ENCODE measurements at places on chromosomes 6 and 20.

GRCh38 chr6:5191722-5192121 is 69.0 kb downstream of the LYRM4 start:
- no peak for DNase-seq

- DNase-seq: no peak
Observed at GRCh38 chr20:14632906-14633305, 295.5 kb upstream of the FLRT3 start.

DNA sequence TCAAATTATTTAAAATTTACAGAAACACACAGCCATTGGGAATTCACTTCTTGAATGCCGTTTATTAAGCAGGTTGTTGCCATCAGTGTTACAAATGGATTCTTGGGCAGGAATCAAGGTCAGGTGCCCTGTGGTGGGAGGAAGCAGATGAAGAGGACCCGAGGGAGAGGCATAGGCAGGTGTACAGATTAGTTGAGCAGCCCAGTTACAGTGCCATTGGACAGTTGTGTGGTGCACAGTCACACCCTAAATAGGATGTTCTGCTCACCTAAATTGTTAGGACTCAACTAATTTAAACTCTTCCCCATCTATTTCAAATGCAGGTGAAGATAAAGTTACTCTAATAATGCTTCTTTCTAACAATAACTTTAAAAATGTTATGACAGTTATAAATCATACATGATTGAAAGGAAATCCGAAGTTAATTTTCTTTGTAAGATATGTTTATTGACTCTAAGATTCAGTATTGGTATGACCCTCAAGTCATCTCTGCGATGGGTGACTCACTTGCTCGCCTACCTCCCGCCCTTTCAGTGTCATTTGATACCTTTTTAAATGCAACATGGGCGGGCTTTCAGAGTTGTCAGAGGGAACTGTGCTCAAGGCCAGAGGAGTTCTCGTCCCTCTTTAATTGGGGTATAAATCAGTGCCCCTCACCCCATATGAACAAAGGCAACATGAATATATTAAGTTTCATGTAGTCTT is 35.1 kb downstream of the DSE start:
- DNase-seq: no peak

DNA sequence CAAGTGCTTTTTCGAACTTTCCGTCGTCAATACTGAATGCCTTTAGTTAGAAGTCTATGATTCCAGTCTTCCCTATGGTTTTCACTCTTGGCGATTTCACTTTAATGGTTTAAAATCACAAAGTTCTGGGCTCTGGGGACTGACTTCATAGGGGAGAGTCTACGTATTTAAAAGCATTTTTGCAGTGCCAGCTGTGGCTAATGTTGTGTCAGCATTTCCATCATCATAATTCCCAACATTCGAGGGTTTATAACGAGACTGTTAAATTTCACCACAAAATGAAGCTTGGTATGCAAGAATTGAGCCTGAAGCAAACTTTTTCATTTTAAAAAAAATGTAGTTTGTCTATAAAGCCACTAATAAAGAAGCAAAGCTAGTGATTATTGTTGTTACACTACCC is 242.7 kb downstream of the SOX4 start:
- no peak for DNase-seq

- DNase-seq: no peak
Observed at GRCh38 chr6:40780637-40781036, 193.5 kb upstream of the LRFN2 start.

DNA sequence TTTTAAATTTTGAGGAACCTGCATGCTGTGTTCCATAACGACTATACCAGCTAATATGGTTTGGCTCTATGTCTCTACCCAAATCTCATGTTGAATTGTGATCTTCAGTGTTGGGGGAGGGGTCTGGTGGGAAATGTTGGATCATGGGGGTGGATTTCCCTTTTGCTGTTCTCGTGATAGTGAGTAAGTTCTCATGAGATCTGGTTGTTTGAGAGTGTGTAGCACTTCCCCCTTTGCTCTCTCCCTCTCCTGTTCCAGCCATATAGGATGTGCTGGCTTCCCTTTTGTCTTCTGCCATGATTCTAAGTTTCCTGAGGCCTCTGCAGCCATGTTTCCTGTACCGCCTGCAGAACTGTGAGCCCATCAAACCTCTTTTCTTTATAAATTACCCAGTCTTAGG is 61.8 kb upstream of the NEDD9 start:
- no peak for DNase-seq

- no peak for DNase-seq
Observed at GRCh38 chr6:104711371-104711770, 148.3 kb downstream of the HACE1 start.

DNA sequence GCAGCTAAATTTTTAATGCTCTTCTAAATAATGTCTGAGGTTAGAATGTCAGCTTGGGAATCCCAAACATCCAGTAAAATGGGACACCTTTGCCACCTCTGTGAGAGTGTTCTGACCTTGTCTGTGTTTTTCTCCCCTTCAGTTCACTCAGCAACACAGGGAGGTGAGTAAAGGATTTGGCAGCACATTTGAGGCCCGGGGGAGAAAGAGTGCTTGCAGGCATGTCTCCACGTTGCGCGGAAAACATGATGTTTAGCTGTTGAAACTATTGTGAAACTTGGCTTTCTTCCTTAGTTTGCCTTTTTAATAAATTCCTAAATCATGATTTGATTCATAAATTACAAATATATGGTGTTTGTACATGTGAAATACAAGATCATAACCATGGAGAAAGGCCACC is 707.8 kb upstream of the FLRT3 start:
- no peak for DNase-seq

DNA sequence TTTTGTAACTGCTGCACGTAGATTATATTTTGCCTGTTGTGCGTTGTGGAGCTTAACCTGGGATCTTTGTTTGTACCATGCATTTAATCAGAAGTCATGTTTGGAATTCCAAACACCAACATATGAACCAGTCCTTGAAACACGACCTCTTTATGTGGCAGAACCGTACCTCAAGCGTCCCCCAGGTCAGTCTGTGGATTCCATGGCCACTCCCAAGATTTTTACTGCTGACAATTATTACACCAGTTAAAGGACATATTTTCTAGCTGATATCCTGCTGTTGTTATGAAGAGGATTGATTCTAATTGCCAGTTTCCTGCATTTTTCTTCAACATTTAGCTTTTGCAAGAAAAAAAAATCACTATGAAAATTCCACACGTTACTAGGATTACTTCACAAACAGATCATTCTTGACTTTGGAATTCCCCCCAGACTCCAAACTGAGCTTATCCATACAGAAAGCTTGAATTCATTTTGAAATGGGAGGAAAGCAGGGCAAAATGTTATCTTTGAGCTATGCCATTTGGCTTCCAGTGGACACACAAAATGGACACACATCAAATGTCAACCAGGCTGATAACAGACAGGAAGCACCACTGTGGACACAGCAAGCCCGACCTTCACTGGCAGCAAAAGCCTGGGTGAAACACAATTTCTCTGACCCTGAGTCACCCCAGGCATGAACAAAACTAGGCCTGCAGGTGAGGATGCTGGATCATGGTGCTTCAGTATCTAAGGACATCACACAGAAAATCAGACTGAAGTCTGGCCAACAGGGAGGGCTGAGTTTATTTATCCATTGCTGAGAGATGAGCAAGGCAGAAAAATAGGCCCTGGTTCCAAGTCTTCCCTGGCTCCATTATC is 542.9 kb upstream of the JAG1 start:
- no peak for DNase-seq

DNA sequence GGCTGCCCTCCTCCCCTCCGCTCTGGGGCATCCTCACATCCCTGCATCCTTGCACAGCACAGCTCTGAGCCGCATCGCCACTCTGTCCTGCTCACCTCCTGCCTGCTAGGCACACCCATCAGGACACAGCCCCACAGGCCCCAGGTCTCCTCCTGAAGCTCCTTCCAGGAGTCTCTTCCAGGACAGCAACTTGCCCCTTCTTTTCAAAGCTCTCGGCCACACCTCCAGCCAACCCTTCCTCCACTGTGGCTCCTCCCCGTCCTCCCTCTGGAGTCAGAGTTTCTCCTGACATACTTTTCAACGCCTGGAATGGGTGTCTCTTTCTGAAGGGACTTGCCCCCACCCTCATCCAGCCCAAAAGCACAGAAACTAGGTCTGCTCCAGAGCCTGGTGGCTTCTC is 77.3 kb downstream of the SLC23A2 start:
- DNase-seq: no peak

DNA sequence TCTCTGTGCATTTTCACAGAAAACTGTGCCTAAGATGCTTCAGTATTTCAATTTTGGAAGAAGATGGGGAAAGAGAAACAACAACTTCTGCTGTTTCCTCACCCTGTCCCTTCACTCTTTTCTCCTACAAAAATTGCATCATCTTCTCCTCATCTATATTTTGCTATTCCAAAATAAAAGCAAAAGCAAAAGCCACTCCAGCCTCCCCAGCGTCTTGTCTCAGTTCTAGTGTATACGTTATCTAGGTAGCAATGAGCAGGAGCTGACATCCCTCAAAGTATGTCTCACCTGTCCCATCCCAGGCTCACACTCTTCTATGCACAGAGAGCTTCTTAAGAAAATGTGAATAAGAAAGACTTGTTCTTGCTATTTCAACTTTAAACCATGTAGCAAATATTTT is 163.8 kb upstream of the TAB2 start:
- DNase-seq: no peak

DNA sequence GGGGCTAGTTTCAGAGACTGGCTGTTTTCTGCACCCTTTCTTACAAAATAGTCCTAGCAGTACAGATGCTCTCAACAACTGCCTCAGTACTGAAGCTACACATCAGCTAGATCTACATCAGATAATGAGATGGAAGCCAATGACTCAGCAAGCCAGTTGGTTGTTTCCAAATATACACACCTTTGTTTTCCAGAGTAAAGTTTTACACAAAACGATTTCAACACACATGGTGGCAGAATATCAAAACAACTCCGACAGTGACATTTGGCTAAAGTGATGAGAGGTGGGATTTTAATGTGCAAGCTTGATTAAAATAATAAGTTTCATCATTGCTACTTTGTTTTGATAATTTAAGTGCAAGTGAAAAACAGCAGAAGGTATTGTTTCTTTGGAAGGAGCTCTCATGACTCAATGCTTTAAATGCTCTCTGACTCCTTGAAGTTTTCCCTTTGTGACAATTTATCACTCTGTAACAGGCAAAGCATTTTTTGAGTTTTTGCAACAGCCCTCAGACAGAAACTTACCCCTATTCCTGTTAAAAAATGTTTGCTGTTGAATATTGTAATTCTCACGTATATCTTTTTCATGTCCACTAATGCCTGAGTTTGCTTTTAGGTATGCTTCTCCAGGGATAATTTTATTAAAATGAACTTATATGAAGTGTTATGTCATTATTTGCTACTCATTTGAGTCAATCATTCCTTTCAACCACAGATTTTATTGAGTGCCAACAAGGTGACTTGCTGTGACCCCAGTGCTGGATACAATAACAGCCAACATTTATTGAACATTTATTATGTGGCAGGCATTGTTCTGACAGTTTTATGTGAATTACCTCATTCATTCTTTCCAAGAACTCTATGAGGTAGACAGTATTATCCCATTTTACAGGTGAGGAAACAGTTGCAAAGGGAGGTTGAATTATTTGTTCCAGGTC is 882.0 kb downstream of the TFAP2A start:
- DNase-seq: no peak

DNA sequence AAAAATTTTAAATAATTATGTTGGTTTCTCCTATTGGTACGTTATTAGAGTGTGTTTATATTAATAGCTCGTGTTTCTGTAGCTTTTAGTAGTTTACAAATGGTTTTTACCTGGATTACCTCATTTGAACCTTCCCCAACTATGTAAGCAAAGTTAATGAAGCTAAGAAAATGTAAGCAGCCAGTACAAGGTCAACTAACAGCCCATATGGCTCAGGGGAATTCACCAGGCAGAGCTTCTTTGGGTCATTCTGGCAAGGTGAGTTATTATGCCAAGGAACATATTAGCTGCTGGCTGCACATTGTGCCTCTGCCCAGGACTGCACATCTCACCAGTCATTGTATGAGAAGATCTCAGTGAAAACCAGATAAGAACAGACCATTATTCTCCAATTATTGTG is 27.0 kb upstream of the MARCKS start:
- DNase-seq: no peak

DNA sequence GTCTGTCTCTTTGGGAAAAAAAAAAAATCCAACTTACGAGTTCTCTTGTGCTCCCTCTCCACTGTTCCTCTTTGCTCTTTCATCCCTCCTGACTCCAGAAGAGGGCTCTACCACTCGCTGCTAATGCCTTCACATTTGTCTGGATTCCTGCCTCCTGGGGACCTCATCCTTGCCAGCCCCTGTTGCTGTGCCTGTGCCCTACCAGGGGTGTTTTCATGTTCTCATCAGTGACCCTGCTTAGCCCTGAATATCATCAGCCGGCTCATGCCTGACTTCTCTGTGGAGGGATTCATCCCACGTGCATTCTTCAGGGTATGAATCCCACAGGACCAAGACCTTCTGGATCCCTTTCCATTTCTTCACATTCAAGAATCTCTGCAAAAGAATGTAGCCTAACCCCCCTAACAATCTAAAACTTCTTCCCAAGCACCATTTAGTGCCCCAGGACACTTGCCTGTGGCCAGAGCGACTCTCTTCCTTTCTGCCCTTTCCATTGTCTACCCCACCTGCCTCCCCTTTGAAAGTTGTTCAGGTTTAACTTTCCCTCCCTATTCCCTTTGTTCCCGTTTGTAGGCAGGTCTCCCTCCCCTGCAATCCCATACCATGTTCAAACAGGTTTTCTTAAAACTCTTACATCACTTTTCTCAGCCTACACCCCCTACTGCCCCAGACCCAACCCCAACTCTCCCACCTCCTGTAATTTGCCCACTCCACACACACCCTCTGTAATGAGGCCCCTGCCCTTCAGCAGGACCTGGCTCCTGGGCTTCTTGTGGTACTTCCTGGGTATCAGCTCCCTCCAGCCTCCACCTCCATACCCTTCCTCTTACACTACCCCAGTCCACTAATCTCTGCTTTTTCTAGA is 50.2 kb downstream of the RREB1 start:
- no peak for DNase-seq

GRCh38 chr6:37347670-37348111 is 6.1 kb upstream of the RNF8 start:
- DNase-seq: no peak

DNA sequence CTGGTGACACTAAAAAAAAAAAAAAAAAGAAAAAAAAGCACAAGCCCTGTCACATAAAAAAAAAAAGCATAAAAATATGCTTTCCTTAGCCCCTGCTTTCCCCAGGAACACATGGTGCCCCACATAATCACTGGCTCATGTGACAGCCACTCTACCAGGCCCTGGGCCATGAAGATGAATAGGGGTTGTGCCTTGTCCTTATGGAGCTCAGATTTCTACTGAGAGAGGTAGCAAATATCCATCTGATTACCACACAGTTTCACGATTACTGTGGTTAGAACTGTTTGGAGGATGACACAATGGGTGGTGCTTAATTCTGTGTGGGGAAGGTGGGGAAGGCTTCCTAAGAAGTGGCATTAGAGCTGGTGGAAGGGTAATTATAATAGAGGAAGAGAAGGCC is 9.3 kb downstream of the RAET1E start:
- DNase-seq: no peak

GRCh38 chr6:155782739-155783459 is 327.3 kb upstream of the NOX3 start:
- no peak for DNase-seq

DNA sequence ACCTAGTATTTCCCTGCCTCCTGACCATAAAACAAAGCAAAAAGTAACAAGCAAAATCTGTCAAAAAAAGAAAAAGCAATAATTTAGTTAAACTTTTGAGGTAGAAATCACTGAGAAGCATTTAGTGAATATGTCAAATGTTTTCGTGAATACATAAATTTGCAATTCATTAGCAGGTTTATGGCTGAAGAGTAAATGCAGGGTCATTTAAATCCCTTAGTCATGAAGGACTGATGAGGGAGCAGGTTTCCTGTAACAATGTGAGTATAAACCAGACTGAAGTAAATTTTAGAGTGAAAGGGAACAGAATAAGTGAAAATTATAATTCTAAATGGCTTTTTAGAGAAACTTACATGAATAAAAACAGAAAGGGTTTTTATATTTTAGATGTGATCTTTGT is 313.5 kb upstream of the MANEA start:
- no peak for DNase-seq

Measured in cortex of kidney (tissue), 1 donor.